Stimulated activated CD4-positive, alpha-beta T cell treated with anti-CD3 and anti-CD28 coated beads, Interleukin-2, amount 100 ng/mL, for 24 hours (primary cell): ENCODE measurements at places on chromosomes 1 and 21.
A peak's percentile ranks its signal among the peaks of the same experiment; 100 is the strongest.

GRCh38 chr1:220368352-220369265 lies 96.4 kb upstream of the RAB3GAP2 start:
- no peak for DNase-seq

- DNase-seq = no peak
These were observed 13.8 kb upstream of the CAMTA1 start for GRCh38 chr1:6771441-6771769.

DNA sequence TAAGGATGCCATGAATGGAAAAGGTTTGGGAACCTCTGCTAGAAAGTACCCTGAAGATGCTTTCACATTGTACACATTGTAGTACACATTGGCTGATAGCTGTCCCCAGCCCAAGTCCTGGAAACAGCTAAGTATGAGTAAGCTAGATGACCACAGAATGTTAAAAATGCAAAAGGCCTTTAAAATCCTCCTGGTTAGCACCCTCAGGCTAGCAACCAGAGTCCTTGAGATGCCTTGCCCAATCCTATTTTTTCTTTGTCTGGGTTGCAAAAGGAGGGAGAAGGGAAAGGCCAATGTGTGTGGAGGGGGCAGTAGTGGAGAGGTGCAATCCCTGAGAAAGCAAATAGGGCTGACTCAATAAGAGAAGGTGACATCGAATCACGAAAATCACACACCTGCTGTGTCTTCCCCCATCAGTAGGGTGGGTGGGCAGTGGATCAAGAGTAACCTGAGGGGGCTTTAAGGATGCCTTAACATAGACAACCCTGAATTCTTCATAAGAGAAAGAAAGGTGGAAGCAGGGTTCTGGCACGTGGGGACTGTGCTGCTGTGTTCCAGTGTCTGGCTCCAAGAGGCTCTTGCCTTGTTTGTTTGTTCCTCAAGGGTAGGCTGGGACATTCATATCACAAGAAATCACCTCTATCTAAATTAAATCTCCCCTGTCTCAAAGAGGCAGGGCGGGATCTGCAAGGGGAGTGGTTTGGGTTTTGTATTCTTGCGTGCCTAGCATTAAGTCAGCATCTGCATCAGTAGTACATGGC lies 266.2 kb upstream of the PLXNA2 start:
- no peak for DNase-seq

DNA sequence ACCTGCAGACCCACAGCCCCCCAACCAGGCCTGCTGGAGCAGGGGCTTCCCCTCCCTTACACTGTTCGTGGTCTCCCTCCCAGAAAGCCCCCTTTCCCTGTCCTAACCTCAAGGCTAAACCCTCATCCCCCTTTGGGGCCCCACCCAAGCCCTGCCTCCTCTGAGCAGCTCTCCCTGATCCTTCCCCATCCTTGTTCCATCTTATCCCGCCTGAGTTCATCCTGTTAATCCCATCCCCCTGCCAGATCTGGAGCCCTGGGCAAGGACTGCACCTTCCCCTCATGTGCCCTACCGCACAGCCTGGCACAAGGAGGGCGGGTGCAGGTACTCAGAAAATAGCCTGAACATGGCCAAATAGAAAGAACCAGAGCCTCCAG lies 6.9 kb upstream of the TNNT2 start:
- DNase-seq = no peak

GRCh38 chr1:3504822-3505153 lies 50.3 kb downstream of the ARHGEF16 start:
- DNase-seq = no peak

- DNase-seq = peak; percentile 39
These were observed at the start of gene RGL1 for GRCh38 chr1:183804916-183805841. TSS of gene RGL1 (plus strand) at chr1:183805120. CDS start at chr1:183805298, 178 bp downstream.

DNA sequence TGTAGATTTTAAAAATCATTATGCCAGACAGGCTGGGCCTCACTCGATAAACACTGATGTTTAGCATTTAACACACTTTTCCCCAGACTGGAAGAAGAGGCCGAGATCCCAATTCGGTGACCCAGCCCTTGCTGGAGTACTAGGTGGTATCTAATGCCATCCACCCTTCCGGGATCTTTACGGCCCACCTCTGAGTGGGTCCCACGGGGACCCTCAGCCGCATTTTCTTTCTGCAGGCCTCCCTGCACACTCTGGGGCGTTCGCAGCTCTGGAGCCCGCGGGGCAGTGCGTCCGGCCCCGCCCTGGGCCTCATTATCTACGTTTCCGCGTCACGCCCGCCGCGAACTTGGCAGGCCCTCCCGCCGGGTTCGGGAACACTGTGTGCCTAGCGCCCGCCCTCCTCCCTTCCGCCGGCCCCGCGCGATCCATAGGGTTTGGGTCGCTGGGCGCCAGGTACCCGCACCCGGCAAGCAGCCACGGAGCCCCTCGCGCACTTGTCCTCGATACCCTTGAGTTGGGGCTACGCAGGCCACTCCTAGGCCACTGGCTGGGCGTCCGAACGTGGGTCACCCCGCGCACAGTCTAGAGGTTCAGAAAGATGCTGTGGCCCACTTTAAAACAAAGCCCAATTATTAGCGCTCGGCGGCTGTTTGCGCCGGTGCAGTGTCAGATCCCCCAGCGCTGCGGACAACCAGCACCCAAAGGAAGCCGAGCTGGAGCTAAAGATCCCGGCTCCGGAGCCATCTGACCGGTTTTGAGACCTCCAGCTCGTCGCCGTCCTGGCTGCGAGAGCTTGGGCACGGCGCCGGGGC lies 950 bp upstream of the EVA1C start:
- DNase-seq = peak; percentile 79

- DNase-seq = peak; percentile 37
These were observed 539 bp downstream of the LAMC1 start for GRCh38 chr1:183023601-183024316.

DNA sequence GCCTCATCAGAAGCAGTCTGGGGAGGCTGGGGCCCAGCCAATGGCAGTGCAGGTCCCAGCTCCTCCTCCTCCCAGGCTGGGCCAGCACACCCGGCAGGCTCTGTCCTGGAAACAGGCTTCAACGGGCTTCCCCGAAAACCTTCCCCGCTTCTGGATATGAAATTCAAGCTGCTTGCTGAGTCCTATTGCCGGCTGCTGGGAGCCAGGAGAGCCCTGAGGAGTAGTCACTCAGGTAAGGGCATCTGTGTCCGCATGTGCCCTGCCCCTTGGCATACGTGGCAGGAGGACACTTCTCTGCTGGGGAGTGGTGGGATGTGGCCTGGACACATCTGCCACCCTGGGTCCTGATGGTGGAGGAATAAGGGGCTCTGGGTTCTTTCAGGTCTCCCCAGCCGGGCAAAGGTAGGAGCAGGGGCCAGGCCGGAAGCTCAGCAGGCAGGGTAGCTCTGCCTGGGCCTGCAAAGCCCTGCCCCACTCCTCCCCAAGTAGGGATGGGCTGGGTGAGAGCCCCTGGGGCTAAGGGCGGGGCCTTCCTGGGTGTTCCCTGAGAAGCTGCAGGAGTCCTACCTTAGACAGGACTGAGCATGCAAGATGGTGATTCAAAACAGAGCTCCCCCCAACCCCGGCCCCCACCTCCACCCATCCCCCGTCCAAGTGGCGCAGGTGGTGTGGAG lies at the start of gene GJB5:
Gene GJB5, plus strand, starts transcription at position 84 of the 674 bp plus-strand sequence. CDS start 2,284 bp downstream, outside the sequence.
- DNase-seq = no peak

GRCh38 chr1:235852887-235853286 lies 13.8 kb downstream of the LYST start:
- DNase-seq = no peak

GRCh38 chr1:13585612-13585991 lies 2.0 kb downstream of the PDPN start:
- no peak for DNase-seq

GRCh38 chr1:93446837-93447451 lies 974 bp upstream of the FNBP1L start:
- no peak for DNase-seq

- no peak for DNase-seq
These were observed 155.6 kb upstream of the SOD1 start for GRCh38 chr21:31503939-31504338.

GRCh38 chr21:26047279-26047967 lies 123.1 kb downstream of the APP start:
- no peak for DNase-seq

DNA sequence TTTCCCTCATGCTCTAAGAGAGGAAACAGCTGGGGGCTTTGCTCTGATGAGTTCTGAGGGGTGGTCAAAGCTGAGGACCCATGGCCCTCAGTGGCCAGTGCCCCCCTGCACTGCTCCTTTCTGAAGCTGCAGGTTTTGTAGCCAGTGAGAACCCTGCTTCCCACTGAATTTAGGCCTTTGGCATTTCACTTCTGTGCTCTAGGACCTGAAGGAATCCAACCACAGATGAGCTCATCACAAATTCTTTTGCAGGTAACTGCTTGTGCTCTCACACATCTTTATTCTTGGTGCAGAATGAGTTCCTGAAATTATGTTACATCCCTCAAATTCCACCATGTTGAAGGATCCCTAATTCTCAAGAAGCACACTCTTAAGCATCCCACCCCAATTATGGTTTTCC lies 248.7 kb upstream of the IRF2BP2 start:
- DNase-seq = no peak

DNA sequence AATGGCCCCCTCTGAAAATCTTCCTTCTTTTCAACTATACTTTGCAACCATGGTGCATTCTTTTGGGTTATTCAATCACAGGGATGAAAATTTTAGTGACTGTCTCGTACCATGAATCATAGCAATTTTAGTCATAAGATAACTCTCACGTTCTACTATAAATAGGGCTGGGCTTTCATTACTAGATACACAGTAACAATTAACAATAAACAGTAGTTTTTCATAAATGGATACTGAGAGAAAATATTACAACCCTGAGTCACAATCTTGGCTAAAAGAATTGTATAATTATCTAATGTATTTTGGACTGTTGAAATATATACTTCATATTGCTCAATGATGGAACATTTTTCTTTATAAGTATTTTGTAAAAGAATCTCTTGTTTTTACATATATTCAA lies 96.1 kb downstream of the TEX35 start:
- DNase-seq = no peak

DNA sequence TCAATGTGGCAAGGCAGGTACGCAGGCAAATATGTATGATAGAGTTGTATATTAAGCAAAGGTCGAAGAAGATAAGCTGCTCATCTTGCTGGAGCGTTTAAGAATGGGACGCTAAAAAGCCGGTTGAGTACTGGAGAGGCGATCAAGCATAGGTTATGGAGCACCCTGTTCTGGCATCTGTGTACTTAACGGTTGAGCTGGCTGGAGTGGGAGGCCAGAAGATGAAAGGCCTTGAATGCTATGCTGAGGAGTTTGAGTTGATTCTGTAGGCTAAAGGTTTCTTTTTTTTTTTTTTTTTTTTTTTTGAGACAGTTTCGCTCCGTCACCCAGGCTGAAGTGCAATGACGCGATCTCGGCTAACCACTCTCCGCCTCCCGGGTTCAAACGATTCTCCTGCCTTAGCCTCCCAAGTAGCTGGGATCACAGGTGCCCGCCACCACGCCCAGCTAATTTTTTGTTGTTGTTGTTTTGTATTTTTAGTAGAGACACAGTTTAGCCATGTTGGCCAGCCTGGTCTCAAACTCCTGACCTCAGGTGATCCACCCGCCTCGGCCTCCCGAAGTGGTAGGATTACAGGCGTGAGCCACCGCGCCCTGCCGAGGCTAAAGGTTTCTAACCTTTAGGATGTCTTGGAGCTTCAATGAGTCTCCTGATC lies 850 bp upstream of the KHDC4 start:
- no peak for DNase-seq

GRCh38 chr1:47444562-47445465 lies 7.0 kb downstream of the FOXD2 start:
- DNase-seq = no peak

DNA sequence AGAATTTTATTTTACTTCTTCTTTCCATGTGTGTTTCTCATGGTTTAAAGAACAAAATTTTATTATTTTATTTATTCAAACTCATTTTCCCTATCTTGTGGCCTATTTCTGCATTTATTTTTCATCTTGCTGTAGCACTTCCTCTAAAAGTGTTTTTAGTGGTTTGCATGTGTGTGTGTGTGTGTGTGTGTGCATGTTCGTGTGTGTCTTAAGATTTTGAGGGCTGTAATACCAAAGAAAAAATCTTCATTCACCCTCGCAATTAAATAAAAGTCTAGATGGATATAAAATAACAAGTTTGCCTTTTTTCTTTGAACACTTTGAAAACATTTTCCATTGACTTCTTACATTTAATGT lies 24.6 kb upstream of the FCRL3 start:
- DNase-seq = no peak

DNA sequence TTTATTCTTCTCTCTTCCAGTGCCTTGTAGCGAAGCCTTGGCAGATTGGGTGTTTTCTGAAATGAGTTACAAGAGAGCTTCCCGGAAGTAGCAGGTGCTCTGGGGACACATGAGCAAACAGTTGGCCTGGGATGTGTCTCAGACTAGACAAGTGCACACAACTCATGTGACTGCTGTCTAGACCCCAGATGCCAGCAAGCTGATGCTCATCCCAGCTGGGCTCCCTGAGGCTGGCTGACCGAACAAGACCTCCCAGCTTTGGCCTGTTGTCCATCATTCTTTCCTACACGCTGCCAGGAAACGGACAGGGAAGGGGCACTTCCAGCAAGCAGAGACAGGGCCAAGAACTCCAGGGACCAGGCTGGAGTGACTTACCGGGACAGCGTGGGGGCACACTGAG lies 18.7 kb upstream of the CSF1 start:
- no peak for DNase-seq

DNA sequence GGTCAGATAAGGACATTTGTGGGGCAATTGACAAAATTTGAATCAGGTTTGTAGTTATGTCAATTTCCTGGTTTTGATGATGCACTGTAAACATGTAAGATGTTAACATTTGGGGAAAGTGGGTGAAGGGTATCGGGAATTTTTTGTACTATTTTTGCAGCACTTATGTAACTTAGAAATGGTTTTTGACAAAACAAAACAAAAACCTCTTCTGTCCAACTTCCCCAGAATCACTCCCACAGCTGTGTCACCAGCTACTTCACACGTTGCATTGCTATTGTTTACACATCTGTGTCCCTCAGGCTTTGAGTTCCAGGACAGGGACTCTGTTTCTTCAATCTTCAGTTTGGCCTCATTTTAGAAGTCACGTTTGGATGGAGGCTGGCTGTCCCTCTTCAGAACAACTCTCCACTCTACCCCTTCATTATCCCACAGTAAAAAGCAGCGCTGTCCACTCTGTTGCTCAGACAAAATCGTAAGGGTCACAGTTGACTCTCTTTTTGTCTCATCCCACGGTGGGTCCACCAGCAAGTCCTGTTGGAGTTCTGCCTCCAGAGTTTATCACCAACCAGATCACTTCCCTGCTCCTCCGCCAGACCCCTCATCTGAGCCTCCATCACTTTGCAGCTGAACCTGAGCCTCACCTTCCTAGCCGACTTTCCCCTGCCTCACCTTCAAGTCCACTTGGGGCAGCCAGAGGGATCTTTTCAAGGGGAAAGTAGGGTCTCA lies 63.2 kb downstream of the NENF start:
- no peak for DNase-seq

DNA sequence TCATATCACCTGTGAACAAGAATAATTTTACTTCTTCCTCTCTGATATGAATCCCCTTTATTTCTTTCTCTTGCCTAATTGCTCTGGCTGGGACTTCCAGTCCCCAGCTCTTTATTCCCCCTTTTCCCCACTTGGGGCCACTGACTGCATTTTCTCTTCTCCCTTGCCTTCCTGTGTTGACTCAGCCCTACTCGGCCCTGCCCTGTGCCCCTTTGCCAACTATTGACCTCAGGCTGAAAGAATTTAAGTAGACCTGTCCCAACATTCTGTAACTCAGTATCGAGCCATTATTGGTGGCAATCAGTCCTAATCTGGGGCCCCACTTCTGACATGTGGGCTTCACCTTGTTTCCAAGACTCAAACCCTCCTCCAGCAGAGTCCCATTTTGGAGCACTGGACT lies 60.6 kb upstream of the STUM start:
- no peak for DNase-seq

GRCh38 chr1:110752941-110753725 lies 78.4 kb upstream of the KCNA3 start:
- DNase-seq = no peak
